ENCODE measurements at places on chromosomes 2 and 18. TPM values are rescaled to one million over a fixed set of nuclear protein-coding genes. Genes with fewer than 3 reads are reported as not detected.

Gene DNAJC5G
- not detected for total RNA-seq

Gene LCT
- total RNA-seq = 0.03 TPM

Gene TRIM43
- 0.05 TPM for total RNA-seq

Gene PAX8
- 0.77 TPM for total RNA-seq

Gene AAMP
- total RNA-seq = 189 TPM

Gene SATB2
- total RNA-seq = 3.9 TPM

Gene ZNF142
- total RNA-seq = 15.5 TPM

Gene IL36A
- not detected for total RNA-seq

Gene CERS6
- 13.6 TPM for total RNA-seq

Gene TMEM247
- total RNA-seq = not detected

Gene REEP1
- total RNA-seq = 0.57 TPM

Gene TLX2
- total RNA-seq = 0.30 TPM

Gene MAPK4
- total RNA-seq = 0.07 TPM

Gene SRD5A2
- 0.04 TPM for total RNA-seq

Gene TOGARAM2
- 0.12 TPM for total RNA-seq

Gene TBR1
- 0.11 TPM for total RNA-seq

Gene MAP3K19
- not detected for total RNA-seq

Gene SUCLG1
- total RNA-seq = 95.1 TPM

Gene PDCL3
- 36.4 TPM for total RNA-seq

Gene GCA
- total RNA-seq = 5.3 TPM

Gene KCNJ3
- total RNA-seq = not detected

Gene RAPGEF4
- total RNA-seq = 0.21 TPM

Gene ABCG8
- total RNA-seq = not detected

Gene TTLL4
- total RNA-seq = 29.6 TPM

Gene CRYGC
- not detected for total RNA-seq

Gene LYPD1
- 18.2 TPM for total RNA-seq

All from A549 treated with DMSO at 1 μM for 4 hours (cell line).